ENCODE measurements at places on chromosomes 7 and 10.

DNA sequence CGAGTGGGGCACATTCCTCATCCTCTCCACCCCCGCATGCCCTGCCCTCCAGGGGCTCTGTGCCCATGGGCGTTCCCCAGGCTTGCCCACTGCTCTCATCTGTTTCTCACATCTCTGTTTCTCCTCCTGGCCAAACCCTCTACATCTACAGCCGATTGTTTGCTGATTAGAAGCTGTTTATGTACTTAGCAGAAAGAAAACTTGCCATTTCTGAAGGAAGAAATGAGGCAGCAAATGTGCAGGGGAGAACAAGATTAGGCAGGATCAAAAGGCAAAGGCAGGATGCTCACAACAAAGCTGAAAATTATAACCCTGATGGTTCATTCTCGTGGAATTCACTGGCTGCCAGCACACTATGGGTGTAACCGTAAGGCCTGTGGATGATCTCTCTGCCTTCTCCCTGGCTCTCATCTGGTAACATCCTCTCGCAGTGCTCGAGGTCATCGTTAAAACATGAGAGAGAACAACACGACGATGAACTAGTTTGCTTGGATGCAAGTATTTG is 111.6 kb upstream of the KLF14 start:
- no peak for DNase-seq

DNA sequence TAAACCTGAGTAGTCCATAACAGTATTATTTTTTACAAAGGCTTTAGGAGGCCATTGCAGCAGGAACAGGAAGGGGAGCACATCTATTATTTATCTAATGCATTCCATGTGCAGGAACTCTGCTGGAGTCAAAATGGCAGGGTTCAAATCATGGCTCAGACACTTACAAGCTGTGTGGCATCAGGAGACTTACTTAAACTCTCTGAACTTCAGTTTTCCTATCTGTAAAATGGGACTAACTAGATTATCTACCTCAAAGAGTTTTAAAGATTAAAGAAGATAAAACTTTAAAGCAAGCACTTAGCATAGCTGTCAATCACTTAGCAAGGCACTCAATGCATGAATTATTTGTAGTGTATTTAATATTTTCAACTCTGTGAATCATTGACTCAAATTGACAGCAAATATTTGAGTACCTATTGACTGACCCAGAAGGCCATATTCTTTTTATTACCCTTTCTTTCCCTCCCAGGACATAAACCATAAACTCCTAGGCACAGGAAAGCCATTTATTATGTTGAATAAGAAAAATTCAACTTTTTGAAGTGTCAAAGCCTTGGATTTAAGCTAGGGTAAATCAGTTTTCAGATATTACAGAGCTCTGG is 115.8 kb upstream of the FAM204A start:
- DNase-seq: no peak

- DNase-seq: no peak
Observed at GRCh38 chr10:70308121-70309060, 24.6 kb upstream of the NPFFR1 start.

- DNase-seq: no peak
Observed at GRCh38 chr10:116186273-116186672, 86.7 kb downstream of the GFRA1 start.

DNA sequence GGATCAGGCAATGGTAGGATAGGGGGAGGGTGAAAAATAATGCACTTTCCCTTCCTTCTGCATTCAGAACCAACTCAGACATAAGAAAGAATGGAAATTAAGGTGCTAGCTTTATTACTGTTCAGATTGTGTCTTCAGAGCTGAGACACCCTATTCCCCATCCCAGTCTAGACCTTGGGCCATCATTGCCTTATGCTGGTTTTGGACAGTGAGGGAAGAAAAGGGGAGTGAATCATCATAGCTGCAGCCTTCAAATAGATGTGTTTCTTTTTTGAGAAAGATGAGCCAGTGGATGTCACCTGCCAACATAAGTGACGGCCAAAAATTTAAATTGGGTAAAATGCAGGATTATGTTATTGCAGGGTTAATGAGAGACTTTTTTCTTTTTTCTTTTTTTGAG is 27.0 kb upstream of the TOMM7 start:
- DNase-seq: no peak

DNA sequence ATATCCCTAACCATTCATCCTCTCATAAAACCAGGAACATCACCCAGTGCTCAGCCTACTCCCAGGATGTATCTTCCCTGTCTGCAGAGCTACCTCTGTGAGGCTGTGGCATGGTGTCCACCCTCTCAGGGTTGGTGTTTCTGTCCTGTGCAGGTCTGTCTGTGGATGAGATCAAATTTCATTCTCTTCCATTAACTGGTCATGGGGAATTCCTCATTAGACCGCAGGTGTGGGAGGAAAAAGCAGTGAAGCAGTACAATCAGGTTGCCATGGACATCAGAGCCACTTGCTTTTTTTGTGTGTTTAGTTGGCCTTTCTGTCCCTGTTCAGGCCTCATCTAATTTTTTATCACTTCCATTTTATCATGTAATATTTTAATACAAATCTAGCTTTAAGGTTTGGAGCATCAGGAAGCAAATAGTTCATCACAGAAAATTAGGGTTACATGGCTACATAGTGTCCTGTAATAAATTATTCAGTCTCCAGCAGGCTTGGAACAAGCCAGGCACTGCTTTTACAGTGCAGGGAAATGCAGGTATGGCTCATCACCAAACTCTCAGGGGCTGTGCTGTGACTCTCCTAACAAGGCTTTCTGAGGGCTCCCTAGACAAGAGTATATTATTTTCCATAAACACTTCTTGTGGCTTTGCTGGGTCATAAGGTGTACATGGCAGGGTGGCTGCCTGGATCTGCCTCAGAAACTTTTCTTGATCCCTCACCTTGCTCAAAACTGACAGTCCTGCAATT is 594.9 kb upstream of the IGFBP3 start:
- DNase-seq: no peak

DNA sequence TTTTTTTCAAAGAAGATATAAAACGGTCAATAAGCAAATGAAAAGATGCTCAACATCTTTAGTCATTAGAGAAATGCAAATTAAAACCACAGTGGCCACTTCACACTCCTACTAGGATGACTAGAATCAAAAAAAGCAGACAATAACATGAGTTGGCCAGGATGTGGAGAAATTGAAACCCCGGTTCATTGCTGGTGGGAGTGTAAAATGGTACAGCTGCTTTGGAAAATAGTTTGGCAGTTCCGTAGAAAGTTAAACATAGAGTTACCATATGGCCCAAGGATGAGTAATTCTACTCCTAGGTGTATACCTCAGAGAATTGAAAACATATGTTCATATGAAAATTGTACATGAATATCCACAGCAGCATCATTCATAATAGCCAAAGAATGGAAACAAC is 573.3 kb downstream of the GALNT17 start:
- DNase-seq: no peak

- no peak for DNase-seq
Observed at GRCh38 chr10:74104480-74104879, 46.1 kb downstream of the AP3M1 start.

DNA sequence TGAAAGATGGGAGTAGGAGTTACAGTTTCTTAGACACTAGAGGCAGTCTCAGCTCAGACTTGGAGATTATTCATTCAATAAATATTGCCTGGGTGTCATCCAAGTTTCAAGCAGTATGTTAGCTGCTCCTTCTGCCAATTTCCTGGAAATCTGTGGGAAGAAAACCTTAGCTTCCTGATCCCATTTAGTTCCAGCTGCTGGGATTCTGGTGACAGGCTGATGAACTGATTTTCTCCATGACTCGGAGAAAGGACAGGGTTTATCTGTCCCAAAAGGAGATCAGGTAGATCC is 95.8 kb downstream of the CLEC2L start:
- no peak for DNase-seq

DNA sequence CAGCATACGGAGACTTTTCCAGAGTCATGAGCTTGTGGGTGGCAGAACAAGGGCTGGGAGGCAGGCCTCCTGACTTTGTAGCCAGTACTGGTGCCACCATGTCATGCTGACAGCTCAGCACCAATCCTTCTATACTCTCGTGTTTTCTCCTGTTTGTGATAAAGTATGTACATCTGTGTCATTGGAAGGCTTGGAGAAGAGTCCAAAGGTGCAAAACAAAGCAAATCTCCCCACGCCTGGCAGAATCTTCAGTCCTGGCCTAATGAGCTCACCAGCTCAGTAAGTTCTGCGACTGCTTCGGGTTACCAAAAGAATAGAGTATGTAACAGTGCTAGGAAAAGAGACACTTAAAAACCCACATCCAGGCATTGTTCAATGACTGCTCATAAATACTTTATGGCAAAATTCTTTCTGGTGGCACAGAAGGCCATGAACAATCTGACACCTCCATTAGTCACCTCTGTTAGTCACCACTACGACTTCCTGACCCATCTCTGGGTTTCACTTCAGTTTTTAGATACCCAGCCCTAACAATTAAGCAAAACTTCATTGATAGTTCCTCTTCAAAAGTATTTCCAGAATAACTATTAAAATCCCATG is 24.5 kb downstream of the STEAP1 start:
- no peak for DNase-seq

GRCh38 chr7:148633761-148634160 is 43.2 kb downstream of the C7orf33 start:
- DNase-seq: no peak

- DNase-seq: no peak
Observed at GRCh38 chr7:100048680-100049079, 894 bp upstream of the ZSCAN21 start.

All from stimulated activated CD8-positive, alpha-beta memory T cell treated with anti-CD3 and anti-CD28 coated beads, Interleukin-7, amount 100 ng/mL, for 4 hours (primary cell).